ENCODE measurements at places on chromosomes 6 and 20.

- no peak for DNase-seq
Observed at GRCh38 chr20:32523613-32524213, 61.4 kb downstream of the NOL4L start.

GRCh38 chr20:36396340-36396739, 90.2 kb downstream of the DLGAP4 start:
- DNase-seq = no peak

GRCh38 chr6:170295510-170296422, 4.9 kb upstream of the DLL1 start:
- DNase-seq = no peak

GRCh38 chr20:52019313-52019712, 172.3 kb downstream of the ZFP64 start:
- no peak for DNase-seq

- DNase-seq = no peak
Observed at GRCh38 chr6:30991891-30992290, 8.4 kb downstream of the MUC21 start.

DNA sequence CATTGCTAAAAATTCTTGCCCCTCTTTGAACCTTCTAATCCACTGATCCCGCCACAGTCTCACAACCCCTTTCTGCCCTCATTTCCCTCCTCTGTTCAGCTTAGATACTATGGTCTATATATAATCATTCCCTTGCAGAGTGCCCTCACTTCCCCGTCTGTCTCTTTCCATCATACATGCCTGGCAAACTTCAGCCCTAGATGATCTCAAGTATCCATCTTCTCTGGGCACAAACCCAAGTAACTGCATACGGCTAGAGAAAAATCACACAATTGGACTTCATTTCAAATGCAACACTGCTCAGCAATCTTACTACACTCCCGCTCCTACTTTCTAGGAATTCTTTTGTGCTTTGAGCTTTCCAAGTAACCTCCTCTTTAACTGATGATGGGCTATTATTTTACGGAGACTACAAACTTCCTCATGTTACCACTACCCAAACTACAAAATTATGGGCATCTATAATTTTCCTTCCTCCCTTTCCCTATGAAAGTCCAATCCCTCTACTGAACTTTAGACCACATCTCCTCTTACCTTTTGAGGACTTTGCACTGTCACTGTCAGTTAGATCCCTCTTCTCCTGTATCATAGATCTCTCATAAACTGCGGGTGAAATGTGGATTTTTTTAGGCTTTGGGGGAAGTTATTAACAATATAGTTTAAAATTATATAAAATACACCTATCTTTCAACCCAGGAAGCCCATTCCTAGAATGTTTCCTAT, 135.6 kb downstream of the BTBD9 start:
- no peak for DNase-seq

DNA sequence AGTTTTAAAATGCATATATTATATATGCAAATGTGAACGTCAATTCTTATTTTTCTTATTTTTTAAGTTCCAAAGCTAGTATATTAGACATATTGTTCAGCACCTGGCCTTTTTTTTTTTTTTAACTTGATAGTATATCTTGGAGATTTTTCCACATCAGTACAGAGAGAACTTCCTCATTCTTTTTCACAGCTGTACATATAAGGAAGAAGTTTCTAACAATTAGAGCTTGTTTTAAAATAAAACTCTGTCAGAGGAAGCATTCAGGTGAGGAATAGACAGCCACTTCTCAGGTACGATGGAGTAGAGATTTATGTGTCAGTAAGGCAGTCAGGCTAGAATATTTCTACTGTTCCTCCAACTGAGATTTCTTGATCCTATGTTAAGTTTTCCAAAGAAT, 233.1 kb upstream of the SUPT3H start:
- DNase-seq = no peak

GRCh38 chr6:126873351-126873750, 245.1 kb upstream of the RSPO3 start:
- DNase-seq = no peak

- DNase-seq = no peak
Observed at GRCh38 chr6:151179321-151179720, 60.4 kb upstream of the AKAP12 start.

DNA sequence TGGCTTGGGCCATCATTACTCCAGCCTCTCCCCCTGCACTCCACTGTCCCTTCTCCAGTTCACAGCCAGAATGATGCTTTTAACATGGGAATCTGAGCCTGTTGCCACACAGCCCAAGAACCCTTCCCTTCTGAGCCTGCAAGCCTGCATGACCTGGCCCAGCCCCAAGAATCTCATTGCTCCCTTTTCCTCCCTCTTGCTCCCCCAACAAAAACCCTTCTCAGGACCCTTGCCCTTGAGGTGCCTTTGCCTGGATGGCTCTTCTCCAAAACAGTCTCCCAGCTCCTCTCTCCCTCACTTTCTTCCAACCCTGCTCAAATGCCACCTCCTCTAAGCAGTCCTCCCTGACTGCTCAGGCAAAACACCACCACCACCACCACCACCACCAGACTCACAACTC, 157.2 kb downstream of the ANKRD60 start:
- no peak for DNase-seq

GRCh38 chr20:59105581-59105980, 58.0 kb upstream of the ZNF831 start:
- no peak for DNase-seq

- no peak for DNase-seq
Observed at GRCh38 chr6:16514249-16514648, 247.0 kb downstream of the ATXN1 start.

DNA sequence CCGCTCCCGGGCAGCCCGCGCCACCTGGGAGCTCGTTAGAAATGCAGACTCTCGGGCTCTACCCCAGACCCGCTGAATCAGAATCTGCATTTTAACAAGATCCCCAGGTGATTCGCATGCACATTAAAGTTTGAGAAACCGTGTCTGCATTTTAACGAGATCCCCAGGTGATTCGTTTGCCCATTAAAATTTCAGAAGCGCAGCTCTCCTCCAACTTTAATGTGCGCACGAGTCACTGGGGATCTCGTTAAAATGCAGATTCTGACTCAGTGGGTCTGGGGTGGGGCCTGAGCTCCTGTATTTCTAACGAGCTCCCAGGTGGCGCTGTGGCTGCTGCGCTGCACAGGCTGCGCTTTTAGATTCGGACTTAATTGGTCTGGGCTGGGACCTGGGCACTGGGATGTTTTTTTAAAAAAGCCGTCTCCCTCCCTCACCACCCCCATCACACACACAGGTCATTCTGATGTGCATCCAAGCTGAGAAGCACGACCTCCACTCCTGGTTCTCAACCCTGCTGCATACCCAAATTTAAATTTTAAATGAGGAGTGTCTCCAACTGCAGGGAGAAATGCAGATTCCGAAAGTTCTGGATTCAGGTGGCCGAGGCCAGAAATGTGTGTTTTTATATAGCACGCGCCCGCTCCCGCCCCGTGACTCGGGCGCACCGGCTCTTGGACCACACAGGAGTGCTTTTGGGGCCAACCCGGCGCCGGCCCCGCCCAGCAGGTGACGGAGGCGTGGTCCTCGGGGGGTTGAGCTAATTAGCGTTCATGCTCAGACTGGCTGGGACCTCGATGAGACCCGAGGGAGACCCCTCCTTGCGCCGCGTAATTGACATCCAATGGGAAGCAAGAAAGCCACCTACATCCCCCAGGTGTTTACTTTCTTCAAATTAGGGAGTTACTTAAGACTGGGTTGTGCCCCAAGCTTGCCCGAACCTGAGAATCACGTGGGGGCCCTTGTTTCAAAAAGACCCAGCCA, 85.8 kb downstream of the ZFP64 start:
- no peak for DNase-seq

GRCh38 chr6:43985329-43985728, 141.9 kb downstream of the MRPL14 start:
- DNase-seq = no peak

DNA sequence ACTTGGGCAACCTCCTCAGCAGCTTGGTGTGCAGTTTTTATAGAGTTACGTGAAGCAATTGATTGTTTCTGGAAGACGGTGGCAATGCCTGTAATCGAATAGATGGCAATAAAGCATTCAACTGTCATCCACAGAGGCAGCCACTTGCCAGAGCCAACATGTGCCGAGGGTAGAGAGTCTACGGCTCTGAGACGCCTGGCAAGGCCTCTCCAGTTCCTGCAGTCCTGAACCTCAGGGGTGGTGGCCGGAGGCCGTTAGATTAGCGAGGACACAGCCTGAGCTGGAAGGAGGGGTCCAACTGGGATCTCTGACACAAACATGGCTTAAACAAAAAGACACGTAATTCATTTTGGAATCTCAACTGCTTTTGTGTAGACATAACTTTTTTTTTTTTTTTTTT, 775 bp upstream of the TTLL2 start:
- DNase-seq = no peak

- no peak for DNase-seq
Observed at GRCh38 chr6:35179901-35180535, 33.7 kb upstream of the SCUBE3 start.

DNA sequence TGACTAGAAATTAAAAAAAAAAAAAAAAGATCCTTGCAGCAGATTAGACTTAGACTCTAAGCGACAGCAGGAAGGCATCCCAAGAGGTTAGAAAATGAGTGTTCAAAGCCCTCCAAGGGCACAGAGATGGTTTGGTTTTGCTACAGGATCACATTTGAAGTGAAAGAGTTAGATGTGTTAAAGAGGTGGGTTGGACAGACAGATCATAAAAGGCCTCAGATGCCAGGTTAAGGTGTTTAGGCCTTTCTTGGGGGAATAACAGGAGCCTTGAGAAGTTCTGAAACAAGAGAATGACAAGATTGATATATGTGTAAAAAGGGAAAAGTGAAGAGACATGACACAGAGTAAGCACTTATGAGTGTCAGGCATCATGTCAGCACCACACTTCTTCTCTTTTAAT, 107.5 kb downstream of the FYN start:
- DNase-seq = no peak

DNA sequence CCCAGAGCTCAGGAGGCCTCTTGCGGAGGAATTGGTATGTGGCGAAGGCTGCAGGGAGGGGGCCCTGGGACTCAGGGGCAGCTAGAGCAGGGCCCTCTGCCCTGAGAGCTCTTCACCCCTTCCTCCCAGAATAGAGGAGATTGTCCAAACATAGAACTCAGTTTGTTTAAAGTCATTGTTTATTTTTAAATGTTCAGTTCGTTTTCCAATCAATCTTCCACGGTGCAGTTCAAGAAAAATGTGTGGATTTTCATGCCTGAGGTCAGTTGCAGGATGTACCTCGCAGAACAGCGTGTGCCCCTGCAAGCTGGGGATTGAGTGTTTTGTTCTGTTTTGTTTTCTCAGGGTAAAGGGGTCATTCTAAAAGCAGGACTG, 37.2 kb downstream of the MGME1 start:
- DNase-seq = no peak

- DNase-seq = no peak
Observed at GRCh38 chr6:122730775-122731386, 48.6 kb upstream of the FABP7 start.

- no peak for DNase-seq
Observed at GRCh38 chr20:51046021-51046985, 23.4 kb upstream of the KCNG1 start.

DNA sequence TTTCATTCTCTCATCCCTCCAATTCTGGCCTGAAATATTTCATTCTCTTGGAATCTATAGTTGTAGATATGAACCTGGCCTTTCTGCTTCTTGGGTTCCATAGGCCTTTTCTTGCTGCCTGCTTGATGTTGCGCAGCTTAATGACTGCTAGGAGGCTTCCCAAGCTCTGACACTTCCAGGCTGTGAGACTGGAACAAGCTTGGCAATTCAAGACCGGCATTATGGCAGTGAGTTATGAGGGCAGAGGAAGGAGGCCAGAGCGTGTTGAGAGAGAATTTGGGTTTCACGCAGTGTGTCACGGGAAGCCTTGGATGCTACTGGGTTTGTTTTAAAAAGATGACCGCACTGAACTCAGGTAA, 948 bp upstream of the DNAJC5 start:
- no peak for DNase-seq

GRCh38 chr20:4444404-4444803, 277.3 kb upstream of the PRND start:
- no peak for DNase-seq

DNA sequence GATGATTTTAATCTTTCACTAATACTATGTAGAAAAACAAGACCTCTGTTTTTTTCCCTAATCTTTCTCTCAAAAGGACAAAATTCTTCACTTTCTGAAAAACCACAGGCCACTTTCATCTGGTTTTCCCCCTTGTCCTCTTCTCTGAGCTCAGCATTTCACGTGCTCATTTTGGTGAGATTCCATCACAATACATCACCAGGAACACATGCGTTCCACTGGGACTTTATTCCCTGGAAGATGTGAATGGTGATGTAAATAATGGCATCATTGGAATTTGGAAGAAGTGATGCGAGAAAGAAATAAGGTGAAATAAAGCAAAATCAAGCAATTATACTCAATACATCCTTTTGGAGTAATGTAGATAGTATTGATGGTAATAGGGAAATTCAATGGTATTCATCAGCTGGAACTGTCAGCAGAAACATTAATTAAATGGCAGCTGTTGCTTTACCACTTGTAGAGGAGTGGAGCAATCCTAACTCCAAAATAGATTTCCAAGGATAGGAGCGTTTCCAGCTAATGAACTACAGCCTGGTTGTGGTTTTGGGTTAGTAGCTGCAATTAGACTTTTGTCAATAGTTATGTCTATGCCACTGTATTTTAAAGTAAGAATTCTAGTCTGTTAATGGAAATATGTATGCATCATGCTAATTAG, 11.5 kb downstream of the FILIP1 start:
- no peak for DNase-seq

DNA sequence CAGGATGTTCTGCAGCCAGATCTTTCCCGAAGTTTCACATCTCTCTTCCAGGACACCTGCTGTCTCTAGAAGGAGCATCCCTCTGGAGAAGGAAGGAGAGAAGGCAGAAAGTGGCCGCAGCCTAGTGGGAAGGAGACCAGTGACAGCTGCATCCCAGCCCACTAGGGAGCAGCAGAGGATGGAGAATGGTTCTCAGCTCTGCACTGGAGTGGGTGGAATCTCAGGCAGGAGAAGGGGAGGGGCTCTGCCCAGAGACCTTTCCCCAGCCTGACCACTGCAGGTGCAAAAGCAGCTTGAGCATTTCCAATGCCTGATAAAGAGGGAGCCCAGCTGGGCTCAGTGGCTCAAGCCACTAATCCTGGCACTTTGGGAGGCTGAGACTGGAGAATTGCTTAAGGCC, 32.3 kb downstream of the NCR2 start:
- no peak for DNase-seq

GRCh38 chr20:60976913-60977312, 275.1 kb upstream of the CDH4 start:
- no peak for DNase-seq

DNA sequence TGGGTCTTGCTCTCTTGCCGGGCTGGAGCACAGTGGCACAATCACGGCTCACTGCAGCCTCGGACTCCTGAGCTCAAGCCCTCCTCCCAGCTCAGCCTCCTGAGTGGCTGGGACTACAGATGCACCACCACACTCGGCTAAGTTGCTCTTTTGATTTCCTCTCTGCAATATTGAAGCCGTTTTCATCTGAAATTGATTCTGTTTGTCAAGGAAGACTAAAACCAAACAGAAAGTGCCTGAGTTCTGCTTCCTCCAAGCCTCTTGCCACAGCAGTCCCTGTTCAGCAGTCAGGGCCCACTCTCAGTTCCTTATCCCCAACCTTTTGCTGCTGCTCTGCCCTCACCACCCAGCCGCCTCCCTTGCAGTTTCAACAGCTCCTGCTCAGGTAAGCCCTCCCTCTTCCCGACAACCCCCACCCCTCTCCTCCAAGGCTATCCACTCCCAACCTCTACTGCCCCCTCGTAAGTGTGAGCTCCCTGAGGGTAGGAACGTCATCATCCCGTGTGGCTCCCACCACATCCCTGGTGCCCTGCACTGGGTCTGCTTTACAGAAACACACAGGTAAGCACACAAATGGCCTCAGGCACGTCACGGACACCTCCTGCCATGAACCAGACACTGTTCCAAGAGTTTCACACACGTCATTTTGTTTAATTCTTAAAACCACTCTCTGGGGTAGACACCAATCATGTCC, 70.7 kb upstream of the TAB2 start:
- no peak for DNase-seq

All from stimulated activated CD8-positive, alpha-beta memory T cell treated with anti-CD3 and anti-CD28 coated beads, Interleukin-7, amount 100 ng/mL, for 24 hours (primary cell).